ENCODE measurements at places on chromosomes 11 and 22. TPM values are rescaled to one million over a fixed set of nuclear protein-coding genes. Genes with fewer than 3 reads are reported as not detected.
A peak's percentile ranks its signal among the peaks of the same experiment; 100 is the strongest.

DNA sequence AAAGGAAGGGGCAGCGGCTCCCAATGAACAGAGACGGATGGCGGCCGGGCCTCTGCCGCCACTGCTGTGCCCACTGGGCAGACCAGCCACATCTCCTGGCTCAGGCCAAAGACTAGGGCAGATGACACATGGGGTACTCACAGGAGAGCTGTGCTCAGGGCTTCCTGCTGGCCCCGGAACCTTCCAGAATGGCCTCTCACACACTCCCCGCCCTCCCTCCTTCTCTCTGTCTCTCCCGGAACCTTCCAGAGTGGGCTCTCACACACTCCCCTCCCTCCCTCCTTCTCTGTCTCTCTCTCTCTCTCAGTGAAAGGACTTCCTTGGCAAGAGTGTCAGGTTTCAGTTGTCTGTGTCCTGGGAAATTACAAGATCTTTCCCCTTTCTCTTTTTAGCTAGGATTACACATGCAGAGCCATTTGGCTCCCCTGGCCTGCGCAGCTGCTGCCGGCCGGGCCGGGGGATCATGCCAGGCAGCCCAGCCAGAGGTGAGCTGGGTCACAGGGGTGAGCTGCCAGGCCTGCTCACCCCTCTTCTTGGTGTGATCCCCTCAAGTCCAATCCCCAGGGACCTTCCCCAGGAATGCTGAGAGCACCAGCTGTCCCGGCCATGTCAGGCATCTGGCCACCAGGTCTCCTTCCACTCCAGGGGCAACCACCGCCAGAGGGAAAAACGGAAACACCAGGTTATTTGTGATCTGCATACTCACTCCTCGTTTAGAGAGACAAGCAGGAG, 45.3 kb upstream of the ADA2 start:
- peak; percentile 57 for DNase-seq

- DNase-seq = no peak
These were observed 36.2 kb downstream of the THOC5 start for GRCh38 chr22:29517215-29517908.

GRCh38 chr11:126561327-126561893, 205.9 kb downstream of the ST3GAL4 start:
- DNase-seq = no peak

- no peak for DNase-seq
These were observed 195.8 kb downstream of the HIPK3 start for GRCh38 chr11:33452836-33453624.

Gene SLC7A4
- polyA plus RNA-seq = 0.59 TPM

Gene POU2AF3
- polyA plus RNA-seq = 0.61 TPM

Gene DRD2
- 0.05 TPM for polyA plus RNA-seq

DNA sequence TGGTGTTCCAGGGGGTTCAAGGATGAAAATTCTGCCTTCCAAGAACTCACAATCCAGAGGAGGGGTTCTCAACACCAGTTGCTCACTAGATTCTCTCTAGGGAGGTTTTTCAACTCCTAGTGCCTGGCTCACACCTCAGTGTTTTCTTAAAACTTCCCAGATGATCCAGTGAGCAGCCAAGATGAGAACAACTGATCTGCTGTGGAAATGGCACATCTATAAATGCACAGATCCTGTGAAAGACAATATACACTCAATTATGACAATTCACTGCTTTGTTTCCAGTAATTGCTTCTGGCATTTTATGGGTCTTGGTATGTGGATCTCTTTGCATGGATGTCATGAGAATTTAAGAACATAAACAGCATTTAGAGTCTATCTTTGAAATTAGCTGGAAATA, 45.2 kb upstream of the PRSS23 start:
- no peak for DNase-seq

DNA sequence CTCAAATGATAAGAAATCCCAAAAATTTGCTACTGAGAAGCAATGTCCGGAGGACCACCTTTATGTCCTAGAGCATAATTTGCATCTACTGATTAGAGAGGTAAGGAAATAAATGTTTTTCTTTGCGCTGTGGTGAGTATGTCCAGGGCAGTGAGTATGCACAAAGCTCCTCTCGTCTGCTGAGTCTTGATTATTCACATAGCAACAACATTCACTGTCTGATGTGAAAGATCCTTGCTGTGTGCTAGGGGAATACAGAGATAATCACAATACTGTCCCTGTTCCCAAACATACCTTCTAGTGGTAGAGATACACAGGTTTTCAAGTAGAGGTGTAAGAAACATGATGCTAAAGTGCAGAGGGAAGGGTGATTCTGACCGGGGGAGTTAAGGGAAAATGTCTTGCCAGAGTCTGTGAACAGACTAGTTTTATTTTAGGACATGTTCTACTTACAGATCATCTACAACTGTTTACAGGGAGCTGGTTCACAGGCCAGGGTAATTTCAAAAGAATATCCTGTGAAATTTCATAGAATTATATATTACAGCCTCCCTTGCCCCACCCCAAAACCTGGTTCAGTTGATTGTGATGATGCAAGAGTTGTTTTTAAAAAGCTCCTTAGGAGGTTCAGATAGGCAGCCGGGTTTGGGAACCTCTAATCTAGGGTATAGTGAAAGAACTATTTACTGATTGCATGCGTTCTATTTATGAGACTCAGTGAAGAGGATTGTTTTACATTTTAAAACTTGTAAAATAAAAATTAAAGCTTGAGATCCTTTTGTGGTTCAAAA, 12.6 kb downstream of the MED17 start:
- no peak for DNase-seq

- no peak for DNase-seq
These were observed 7.6 kb downstream of the ST14 start for GRCh38 chr11:130167146-130167545.

DNA sequence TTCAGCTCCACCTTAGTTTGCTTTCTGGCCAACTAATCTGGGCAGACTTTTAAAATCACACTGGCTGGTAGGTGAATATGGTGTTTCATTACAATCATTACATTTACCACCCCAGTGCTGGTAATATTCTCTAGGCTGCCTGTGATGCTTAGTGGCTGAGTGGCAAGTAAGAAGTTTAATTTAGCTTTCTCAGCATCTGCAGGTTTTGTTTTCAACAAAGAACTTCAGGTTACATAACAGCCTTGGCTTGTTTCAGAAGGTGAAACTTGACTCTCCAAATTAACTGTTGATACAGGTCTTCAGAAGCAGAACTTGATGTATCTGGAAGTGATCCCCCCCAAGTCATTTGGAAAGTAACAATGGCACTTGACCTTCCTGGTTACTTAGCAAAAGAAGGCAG, 423.3 kb upstream of the CCDC90B start:
- no peak for DNase-seq

Gene C22orf42
- not detected for polyA plus RNA-seq

DNA sequence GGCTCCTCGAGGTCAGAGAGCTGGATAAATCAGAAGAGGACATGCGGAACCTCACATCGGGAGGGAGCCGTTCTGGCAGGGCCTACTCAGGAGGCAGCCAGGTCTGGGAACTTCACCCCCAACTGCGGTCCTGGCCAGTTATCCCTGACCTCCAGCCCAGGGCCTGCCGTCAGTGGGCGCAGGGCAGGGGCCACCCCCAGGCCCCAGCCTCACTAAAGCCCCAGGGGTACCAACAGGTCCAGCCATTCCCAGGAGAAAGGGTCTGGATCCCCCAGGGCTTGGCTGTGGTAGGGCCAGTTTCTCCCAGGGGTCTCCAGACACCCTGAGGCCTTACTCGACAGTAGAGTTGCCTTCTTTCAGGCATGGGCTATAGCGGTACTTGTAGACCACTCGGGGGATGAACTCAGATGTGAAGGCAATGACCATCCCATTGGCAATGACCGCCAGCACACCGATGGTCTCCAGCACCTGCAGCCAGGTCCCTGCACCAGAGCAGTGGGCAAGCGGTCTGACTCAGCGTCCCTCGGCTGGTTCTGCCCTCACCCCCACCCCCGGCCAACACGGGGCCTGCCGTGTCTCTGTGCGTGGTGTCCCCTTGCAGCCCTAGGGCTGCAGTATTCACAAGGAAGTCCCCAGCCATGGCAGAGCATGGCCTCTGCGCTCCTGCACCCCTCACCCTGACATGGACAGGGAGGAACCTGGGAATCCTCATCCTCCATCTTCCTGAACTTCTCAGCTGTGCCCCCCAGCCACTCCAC, 4.6 kb upstream of the SIGIRR start:
- DNase-seq = peak; percentile 43

GRCh38 chr11:112697391-112698178, 263.6 kb upstream of the NCAM1 start:
- DNase-seq = peak; percentile 34

GRCh38 chr11:125170510-125171031, 6.0 kb downstream of the PKNOX2 start:
- peak; percentile 83 for DNase-seq

DNA sequence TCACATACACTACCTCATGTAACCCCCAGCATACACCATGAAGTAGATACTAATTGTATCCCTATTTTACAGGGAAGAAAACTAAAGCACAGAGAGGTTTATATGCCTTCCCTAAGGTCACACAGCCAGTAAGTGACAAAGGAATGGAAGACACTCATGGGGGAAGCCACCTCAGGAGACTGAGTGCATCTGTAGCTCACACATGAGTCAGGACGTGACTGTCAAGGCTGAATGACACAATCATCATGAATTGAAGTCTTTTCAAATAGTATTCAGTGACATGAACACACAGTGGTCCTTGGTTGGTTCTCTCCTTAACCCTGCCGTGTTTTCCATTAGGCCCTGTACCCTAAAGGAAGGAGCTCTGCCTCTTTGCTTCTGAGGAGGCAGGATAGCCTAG, 463.0 kb downstream of the NTM start:
- no peak for DNase-seq

GRCh38 chr11:73661035-73661628, 14.8 kb downstream of the PLEKHB1 start:
- peak; percentile 96 for DNase-seq

Gene B3GAT1
- 0.18 TPM for polyA plus RNA-seq

Gene OR8D1
- not detected for polyA plus RNA-seq

DNA sequence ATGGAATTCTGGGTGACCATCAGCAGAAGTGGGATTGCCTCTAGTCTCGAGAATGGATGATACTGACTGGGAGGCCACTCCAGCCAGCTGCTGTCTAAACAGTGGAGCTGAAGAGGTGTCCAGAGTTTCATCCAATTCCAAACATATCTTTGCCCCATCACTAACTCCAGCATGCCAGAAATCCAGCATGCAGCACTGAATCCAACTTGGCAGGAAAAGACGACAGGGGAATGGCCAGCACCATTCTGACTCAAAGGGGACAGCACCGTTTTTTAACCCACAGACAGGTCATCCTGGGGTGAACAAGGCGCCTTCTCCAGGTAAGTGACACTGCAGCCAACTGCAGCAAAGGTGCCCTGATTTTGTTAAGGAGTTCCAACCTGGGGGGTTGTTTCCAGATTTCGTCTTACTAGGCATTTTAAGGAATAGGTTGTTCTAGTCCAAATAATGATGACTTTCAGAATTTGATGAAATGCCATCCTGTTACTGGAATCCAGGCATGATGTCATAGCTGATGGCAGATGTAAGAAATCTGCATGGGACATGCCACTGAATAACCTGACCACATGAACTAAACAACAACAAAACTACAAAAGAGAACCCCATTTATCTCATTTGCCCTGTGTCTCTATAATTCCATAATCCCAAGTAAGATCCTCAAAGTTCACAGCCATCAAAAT, 32.3 kb downstream of the FEZ1 start:
- no peak for DNase-seq

- DNase-seq = peak; percentile 55
These were observed 317.8 kb downstream of the NTM start for GRCh38 chr11:131688048-131688693.

- no peak for DNase-seq
These were observed 487.3 kb downstream of the INSC start for GRCh38 chr11:15602047-15602446.

- DNase-seq = no peak
These were observed 51.8 kb downstream of the TRAF6 start for GRCh38 chr11:36458129-36458915.

Gene KRTAP5-4
- polyA plus RNA-seq = not detected

Gene ADAMTS15
- 13.7 TPM for polyA plus RNA-seq

Gene APOBEC3H
- 0.25 TPM for polyA plus RNA-seq

- DNase-seq = peak; percentile 82
These were observed 7.1 kb downstream of the USP18 start for GRCh38 chr22:18156878-18157713.

DNA sequence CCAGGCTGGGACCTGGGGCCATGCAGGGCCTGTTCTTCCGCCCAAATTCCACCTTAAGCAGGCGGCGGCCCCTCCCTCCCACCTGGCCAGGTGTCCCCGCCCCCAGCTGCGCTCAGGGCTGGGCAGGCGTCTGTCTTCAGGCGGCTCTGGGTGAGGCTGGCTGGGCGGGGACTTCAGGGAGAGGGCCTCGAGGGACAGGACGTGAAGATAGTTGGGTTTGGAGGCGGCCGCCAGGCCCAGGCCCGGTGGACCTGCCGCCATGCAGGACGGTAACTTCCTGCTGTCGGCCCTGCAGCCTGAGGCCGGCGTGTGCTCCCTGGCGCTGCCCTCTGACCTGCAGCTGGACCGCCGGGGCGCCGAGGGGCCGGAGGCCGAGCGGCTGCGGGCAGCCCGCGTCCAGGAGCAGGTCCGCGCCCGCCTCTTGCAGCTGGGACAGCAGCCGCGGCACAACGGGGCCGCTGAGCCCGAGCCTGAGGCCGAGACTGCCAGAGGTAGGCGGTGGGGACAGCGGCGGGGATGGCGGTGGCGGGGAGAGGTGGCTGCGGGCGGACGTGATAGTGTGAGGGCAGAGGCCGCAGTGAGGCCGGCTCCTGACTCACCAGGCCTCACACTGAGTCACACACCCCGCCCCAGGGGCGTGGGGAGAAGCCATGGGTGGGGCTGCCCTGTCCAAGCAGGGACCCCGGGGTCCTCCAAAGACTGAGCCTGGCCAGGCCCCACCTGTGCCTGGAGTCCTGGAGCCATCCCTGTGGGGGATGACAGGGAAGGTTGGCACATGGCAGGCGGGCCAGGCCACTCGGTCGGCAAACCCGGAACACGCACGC, at the start of gene PKP3:
Gene PKP3 (plus strand): TSS at position 176 of the 824 bp plus-strand sequence. CDS start 84 bp downstream, at position 260.
- no peak for DNase-seq

Gene OR5A2
- polyA plus RNA-seq = not detected

Gene OR10G8
- not detected for polyA plus RNA-seq

Gene OR52I2
- not detected for polyA plus RNA-seq

DNA sequence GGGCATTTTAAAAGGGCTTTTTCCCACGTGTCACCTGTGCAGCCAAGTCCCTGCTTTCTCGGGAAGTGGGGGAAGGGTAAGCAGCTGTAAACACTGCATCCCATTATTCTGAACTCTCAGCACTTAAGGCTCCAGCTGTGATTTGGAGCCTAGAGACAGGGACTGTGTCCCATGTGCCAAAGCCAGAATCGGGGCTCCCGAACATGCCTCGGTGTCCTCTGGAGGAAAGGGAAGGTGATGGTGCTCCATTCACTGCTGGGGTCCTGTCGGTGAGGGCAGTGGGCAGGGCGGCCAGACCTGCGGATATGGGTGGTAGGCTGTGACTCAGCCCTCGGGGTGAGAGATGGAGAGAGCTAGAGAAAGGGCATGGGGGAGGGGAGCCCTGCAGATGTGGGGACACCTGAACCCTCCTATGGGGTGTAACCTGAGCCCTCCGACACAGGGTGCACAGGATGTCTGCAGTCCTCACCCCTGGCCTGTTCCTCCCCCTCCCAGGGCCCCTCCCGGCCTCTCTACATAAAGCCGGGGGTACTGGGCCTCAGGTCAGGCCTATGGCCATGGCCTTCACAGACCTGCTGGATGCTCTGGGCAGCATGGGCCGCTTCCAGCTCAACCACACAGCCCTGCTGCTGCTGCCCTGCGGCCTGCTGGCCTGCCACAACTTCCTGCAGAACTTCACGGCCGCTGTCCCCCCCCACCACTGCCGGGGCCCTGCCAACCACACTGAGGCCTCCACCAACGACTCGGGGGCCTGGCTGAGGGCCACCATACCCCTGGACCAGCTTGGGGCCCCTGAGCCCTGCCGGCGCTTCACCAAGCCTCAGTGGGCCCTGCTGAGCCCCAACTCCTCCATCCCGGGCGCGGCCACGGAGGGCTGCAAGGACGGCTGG, 31.8 kb downstream of the CAPN1 start:
- no peak for DNase-seq

All from right cardiac atrium (tissue), 5 donors.